ENCODE measurements at places on chromosomes 4 and X. TPM values are rescaled to one million over a fixed set of nuclear protein-coding genes. Genes with fewer than 3 reads are reported as not detected.

The GPR82 gene
- total RNA-seq = under 0.01 TPM

The FGD1 gene
- 11.0 TPM for total RNA-seq

The MEPE gene
- total RNA-seq = not detected

The CXCR3 gene
- total RNA-seq = not detected

DNA sequence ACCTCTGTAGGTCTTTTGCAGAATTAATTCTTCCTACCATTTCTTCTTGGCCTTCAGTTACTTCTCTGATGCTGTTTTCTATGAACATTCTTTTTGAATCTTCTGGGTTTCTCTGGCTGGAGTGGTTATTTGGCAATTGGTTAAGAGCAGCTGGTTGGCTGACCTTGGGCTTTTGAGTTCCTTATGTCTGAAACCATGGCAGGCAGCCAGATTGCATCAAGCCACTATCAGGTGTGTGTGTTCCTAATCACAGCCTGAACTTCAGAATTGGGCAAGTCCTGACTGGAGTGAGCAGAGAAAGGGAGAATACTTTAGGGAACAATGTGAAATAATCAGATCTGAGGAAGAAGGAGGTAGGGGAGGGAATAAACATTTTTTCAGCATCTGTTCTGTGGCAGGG is 90.2 kb downstream of the ARHGAP10 start:
- DNase-seq = peak; percentile 96

GRCh38 chr4:173318648-173319211 is 15.4 kb downstream of the HMGB2 start:
- DNase-seq = peak; percentile 63

DNA sequence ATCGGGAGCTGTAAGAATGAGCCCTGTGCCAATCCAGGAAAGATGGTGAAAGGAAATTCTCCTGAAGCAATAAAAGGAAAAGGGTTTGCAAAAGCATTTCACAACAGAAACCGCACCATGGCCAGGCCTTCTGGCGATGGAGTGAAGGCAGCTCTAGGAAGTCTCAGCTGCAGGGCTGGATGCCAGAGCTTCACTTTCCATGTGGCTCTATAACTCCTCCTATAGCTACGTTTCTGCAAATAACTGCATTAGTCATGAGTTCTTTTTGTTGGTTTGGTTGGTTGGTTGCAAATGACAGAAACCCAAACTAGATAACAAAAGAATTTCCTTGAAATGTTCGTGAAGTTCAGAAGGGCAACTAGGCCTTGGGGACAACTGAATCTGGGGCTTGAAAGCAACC is 84.6 kb downstream of the RELL1 start:
- peak; percentile 95 for DNase-seq

DNA sequence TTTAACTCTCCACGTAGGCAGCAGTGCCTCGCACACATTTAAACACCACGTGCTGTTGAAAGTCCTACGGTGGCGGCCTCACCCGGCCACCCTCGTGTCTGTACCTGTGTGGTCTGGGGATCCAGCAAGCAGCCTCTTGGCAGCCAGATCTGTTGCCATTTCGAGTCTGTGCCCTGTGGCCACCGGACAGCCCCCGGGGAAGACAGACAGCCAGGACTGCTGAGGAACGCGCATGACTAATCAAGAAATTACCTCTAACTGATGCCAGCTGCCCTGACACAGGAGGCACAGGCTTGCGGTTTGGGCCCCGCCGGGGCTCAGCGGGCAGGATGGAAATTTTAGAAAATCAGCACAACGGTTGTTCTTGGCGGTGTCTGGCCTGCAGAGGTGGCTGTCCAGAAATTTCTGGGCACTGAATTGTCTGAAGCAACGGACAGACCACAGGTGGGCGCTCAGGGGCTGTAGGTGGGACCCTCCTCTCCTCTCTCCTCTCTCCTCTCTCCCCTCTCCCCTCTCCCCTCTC is 15.6 kb upstream of the ASMTL start:
- no peak for DNase-seq

DNA sequence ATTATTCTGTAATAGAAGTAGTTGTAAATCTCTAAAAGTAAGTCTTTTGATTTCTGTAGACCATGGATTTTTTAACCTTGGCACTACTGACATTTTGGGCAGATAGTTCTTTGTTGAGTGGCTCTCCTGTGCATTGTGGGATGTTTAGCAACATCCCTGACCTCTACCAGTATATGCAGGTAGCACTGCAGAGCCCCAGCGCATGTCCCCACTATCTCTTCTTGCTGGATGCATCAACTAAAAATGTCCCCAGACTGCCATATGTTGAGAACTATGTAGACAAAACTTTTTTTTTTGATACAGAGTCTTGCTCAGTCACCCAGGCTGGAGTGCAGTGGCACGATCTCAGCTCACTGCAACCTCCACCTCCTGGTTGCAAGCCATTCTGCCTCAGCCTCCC is 4.8 kb downstream of the UBE2K start:
- no peak for DNase-seq

DNA sequence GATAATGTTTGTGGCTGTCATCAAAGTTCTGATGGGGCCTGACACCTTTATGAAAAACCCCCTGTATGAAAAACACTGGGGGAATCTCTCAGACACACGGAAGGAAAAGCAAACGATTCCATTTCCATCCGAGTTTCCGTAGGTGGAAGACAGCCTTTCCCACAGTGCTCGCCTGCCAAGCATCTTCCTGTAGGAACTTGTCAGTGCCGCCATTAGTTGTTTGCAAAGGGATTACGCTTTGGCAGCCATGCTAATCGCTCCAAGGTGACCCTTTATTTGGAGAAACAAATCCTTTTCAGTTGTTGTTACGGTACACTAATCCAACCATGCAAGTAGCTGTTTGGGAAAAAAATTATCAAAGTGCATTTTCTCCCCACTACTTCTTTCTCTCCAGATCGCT is 44.4 kb upstream of the STOX2 start:
- no peak for DNase-seq

- peak; percentile 52 for DNase-seq
Measured at GRCh38 chrX:29661290-29661689, 554.1 kb upstream of the MAGEB2 start.
